CMK (cell line): ENCODE measurements at places on chromosomes 11 and 22.

- no peak for DNase-seq
Measured at GRCh38 chr11:102783720-102784119, 3.3 kb upstream of the MMP10 start.

DNA sequence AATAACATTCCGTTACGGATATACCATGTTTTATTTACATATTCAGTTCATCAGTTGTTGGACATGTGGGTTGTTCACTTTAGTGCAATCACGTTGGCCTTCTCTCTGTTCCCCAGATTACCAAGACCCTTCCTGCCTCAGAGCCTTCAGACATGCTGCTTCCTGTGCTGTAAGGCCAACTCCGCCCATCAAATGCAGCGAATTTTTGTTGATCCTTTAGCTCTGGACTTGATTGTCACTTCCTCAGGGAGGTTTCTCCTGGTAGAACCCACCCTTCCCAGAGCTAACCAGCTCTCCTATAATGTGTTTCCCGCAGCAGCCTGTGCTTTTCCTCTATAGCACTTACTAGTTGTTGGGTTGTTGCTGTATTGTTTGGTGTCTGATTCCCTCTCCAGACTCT, 39.4 kb downstream of the SWAP70 start:
- peak; percentile 50 for DNase-seq

- no peak for DNase-seq
Measured at GRCh38 chr11:119739021-119739703, 10.2 kb upstream of the NECTIN1 start.

GRCh38 chr11:95516786-95517185, 272.8 kb downstream of the FAM76B start:
- DNase-seq = no peak

DNA sequence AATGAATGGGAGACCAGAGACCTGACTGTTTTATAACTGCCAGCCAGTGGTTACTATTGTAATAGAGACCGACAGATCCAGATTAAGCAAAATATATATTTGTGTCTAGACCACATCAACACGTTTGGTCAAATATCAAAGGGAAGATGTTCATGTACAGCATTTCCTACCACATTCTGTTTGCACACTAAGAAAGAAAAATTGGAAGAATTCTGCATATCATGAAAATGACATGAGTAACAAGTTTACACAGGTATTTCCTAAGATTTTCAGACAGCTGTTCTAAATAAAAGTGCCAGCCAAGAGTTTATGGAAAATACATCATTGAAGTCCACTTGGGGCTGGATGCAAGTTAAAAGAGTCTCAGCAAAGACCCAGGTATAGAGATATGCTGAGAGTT, 145.5 kb upstream of the ANO3 start:
- DNase-seq = no peak

DNA sequence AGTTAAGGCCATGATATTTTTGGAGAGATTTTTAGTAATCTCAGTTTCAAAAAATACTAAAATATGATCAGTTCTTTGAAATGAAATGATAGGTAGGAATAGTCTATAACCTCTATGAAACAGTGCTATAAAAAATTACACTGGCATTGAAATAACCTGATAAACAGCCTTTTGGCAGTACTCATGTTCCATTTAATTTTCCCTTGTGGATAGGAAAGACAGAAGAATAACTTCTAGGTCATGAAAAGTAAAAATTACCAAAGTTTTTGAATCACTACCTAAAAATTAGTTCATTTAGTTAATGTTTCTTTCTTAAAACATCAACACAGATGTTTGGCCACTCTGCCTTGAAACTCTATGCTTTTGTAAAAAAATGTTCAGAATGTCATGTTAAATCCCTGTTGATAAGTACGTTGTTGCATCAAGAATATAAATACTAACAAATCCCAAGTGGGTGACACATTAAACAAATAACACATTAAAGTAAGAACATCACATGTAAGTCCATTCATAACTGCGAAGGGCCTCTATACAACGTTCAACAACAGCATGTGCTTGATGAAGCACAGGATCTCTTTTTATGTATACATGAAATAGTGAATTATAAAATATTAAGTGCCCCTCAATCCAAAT, 290.2 kb downstream of the SWAP70 start:
- no peak for DNase-seq

DNA sequence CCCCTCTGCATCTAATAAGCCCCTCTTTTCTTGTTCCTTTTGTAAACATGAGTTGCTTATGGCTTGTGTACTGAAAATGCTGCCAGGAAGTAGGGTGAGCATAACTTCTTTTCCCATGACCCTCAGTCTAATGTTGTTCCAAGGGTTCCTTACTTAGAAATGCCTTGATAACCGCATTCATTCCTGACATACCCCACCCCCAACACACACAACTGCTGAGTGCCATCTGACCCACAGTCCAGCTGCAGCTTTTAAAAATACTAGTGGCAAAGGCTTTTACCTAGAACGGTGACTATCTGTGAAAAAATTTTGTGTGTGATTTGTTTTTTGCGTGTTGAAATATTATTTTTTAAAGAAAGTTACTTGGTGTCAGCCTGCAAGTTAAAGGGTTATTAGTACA, 52.6 kb downstream of the ARHGAP42 start:
- no peak for DNase-seq

DNA sequence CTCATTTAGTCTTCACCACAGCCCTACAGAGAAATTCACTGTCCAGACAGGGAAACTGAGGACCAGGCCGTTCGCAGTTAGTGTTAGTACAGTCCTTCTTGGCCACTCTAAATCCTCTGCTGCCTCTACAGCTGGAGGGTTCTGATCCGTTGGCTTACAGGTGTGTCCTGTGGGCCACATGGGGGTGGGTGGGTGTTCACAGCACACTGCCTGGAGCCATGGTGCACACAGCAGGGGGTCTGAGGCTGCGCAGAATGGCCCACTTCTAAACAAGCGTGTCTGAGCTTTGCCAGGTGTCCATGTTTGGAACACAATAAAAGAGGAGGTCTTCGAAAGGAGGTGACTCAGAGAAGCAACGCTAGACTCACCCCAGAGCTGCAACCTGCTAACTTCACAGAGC, 249.0 kb downstream of the ST3GAL4 start:
- no peak for DNase-seq

- DNase-seq = no peak
Measured at GRCh38 chr11:128451652-128452470, 135.5 kb downstream of the ETS1 start.

DNA sequence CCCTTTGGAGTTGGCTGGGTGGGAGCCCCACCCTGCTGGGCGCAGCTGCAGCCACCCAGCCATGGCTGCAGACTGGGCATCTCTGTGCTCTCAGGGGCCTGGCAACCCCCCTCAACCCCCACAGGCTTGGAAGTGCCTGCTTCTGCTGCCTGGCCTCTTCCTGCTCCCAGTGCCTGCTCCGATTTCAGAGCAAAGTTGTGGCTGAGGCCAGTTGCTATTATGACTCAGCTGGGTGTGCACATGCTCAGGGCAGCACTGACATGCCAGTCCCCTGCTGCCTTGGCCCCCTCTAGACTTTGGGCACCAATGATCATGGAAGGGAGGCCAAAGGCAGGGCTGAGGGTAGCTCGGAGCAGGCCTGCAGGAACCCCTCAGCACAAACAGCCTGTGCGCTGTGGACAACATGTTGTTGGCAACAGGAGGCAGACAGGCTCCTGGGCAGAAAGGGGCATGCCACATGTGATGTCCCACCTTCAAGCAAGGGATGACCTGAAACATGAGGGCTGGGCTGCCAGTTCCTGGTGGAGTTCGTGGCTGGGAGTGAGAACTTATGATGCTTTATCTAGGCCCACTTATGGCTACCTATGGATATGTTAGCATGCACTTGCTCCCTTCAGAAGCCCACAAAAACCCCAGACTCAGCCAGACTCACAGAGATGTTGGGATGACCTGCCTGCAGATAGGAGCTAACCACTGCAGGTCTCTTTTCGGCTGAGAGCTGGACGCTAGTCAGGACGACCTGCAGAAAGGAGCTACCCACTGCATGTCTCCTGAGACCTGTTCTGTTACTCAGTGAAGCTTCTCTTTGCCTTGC, 96.4 kb upstream of the AMOTL1 start:
- no peak for DNase-seq

DNA sequence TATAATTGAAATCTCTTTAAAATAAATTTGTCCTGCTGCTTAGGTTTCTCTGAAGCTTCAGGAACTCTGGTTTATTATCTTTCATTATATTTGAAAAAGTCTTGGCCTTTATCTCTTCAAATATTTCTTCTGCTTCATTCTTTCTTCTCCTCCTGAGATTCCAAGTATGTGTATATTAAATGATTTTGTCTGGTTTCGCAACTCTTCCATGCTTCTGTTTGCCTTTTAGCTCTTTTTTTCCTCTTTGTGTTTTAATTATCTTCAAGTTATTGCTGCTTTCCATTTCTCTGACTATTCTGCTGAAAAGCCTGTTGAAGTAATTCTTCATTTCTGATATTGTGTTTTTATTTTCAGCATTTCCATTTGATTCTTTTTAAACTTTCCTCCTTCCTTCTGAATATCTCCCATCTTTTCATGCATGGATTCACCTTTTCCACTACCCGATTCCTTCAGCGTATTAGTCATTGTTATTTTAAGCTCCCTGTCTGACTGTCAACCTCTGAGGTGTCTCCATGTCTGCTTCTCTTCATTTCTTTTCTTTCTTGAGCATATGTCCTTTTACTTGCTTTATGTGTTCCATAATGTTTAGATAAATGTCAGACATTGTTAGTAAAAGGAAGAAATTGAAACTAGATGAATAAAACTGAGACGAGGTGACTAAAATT, 46.6 kb upstream of the CTSC start:
- no peak for DNase-seq

- no peak for DNase-seq
Measured at GRCh38 chr11:1234771-1235305, 12.0 kb downstream of the MUC5B start.

DNA sequence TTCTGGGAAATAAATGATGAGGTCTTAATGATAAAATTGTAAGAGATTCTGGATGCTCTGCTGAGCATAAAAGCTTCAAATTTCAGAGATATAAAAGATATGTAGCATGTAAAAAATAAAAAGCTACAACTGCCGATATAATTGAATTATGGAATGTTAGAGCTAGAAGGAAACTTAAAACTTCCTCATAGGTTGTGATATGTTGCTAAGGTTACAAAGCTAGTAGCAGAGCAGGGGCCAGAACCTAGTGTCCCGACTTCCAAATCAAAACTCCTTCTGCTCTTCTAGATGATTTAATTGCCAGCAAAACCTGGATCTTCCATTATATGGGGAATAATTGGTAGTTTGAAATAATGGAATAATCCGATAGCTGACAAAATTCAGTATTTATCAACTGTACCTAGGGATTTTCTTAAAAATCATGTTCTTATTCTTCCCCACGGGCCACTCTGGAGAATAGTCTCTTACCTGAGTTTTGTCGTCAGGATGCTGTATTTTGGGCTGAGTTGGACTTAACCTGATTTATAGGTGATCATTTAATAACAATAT, at the start of gene ASCL3:
ASCL3 (minus strand) TSS at position 499 of the 549 bp plus-strand sequence. CDS start 4,855 bp downstream, outside the sequence.
- no peak for DNase-seq

DNA sequence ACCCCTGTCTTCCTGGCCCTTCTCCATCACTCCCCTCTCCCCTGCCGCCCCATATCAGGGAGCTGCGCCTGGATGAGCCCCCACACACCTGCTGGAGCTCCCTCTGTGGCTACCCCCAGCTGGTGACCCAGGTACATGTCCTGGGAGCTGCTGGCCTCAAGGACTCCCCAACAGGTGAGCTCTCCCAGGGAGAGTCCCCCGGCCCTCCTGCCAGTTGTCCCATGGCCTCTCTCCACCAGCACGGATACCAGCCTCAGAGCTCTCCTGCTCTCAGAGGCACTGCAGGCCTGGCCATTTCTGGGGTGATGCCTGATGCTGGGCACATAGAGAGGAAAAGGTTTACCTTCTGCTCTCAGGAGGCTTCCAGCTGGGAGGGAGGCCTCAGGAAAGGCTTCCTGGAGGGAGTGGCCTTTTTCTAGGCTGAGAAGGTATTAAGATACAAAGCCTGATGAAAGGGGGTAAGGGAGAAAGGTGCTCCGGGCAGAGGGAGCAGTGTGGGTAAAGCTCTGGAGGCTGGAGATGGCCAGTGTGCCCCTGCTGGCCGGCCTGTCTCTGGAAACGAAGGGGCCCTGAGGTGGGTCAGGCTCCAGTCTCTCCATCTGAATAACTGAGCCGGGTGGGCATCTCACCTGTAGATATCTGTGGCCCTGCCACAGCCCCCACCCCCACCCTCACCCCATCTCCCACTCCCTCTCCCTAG, 6.0 kb upstream of the MYO7A start:
- DNase-seq = no peak

DNA sequence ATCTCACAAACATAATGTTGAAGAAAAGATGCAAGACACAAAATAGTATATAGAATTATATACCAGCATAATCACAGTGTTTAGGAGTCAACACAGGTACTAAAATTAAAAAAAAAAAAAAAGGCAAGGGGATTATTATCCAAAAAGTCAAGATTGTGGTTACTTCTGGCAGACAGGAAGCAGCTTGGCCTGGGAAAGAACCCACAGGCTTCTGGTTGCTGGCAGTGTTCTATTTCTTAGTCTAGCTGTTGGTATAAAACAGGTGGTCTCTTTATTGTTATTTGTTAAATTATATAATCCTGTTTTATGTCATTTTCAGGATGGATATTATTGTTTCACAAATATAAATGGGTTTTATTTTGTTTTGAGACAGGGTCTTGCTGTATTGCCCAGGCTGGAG, 54.0 kb downstream of the C11orf58 start:
- no peak for DNase-seq

DNA sequence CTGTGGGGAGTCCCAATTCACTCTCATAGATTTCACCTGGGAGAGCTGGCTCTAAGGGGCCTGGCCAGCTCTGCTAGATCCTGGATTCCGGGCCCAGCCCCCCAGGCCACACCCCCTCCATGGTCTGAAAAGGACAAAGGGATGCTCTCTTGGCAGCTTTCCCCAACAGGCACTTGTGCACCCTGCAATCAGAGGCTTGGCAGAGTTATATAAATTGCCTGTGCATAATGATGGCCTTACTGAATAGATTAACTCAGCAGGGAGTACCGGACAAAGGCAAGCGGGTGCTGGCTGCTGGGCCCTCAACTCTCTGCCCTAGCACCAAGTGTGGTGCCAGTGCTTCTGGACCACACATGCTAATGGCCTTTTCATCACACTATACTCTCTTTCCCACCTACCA, 461.6 kb downstream of the BUD13 start:
- no peak for DNase-seq

- no peak for DNase-seq
Measured at GRCh38 chr22:39546889-39547586, 14.5 kb upstream of the RPS19BP1 start.

DNA sequence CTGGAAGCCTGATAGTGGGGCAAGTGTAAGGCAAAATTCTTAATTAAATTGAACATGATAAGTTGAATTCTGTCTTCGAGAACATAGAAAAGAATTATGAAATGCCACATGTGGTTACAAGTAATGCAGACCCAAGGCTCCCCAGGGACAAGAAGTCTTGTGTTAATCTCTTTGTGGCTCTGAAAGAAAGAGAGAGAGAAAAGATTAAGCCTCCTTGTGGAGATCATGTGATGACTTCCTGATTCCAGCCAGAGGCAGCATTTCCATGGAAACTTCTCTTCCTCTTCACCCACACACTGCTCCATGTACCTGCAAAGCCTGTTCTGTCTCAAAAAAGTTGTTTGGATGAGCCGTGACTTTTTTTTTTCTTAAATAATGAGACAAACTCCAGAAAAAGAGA, 1.9 kb upstream of the TYR start:
- DNase-seq = no peak

- peak; percentile 30 for DNase-seq
Measured at GRCh38 chr11:35138943-35139721, at the start of gene CD44. TSS of gene CD44 (plus strand) at chr11:35139171. CDS start at chr11:35139304, 133 bp downstream.
